ENCODE measurements at places on chromosomes 1 and 21. TPM values are rescaled to one million over a fixed set of nuclear protein-coding genes. Genes with fewer than 3 reads are reported as not detected.

- no peak for DNase-seq
Measured at GRCh38 chr1:246617156-246617555, 50.9 kb downstream of the CNST start.

DNA sequence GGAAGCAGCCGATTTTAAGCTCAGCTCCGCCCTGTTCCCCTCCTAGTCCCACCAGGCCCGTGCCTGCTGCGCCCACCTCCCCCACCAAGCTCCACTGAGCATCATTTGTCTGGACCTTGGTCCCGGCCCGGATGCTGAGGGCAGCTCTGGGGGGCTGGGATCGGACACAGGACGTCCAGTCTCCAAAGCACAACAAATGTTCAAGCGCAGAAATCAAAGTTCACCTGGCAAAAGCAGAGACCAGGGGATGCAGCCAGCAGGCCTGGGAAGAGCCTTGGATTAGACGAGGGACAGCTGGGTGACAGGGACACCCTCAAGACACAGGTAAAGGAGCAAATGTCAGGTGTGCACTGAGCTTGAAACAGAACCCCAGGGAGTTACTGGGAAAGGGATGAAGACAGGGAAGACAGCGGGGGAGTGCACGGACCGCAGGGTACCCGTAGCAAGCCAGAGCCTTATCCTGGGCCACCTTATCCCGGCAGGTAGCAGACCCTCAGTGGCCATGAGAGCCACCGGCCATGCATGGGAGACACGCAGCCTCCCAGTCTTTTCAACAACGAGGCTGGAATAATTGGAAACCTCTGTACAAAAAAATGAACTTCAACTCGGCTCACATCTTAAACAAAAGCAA is 22.2 kb upstream of the TMEM52 start:
- no peak for DNase-seq

DNA sequence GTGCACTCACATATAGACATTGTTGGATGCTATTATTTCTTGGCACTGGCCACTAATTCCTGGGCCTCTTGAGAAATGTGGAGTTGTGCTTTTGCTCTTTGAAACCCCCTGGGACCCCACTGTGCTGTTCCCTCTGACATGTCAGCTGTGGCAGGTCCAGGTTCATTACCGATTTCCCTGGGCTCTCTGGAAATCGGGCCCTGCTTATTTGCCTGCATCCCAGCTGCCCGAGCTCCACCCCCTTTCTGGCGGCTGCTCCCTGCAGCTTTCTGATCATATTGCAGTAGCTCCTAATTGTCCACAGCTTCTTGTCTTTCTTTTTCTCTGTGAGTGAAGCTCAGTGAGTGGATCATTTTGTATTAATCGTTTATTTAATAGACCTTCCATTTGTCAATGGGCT is 183.7 kb upstream of the FAM78B start:
- no peak for DNase-seq

DNA sequence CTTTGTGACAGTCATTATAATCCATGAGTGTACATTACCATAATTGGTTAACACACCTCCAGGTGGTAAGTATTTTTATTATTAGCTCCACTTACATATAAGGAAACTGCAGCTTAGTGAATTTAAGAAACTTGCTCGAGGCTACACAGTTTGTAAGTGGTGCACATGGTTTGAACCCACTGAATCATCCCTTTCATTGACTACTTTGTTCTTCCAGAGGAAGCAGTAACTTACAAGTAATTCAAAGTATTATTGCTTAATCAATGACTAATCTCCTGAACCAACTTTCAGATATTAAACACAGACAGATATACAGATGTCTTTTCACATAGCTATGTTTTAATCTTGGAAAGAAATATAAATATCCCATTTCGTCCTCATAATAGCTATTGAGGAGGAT is 18.7 kb upstream of the CLDN8 start:
- no peak for DNase-seq

DNA sequence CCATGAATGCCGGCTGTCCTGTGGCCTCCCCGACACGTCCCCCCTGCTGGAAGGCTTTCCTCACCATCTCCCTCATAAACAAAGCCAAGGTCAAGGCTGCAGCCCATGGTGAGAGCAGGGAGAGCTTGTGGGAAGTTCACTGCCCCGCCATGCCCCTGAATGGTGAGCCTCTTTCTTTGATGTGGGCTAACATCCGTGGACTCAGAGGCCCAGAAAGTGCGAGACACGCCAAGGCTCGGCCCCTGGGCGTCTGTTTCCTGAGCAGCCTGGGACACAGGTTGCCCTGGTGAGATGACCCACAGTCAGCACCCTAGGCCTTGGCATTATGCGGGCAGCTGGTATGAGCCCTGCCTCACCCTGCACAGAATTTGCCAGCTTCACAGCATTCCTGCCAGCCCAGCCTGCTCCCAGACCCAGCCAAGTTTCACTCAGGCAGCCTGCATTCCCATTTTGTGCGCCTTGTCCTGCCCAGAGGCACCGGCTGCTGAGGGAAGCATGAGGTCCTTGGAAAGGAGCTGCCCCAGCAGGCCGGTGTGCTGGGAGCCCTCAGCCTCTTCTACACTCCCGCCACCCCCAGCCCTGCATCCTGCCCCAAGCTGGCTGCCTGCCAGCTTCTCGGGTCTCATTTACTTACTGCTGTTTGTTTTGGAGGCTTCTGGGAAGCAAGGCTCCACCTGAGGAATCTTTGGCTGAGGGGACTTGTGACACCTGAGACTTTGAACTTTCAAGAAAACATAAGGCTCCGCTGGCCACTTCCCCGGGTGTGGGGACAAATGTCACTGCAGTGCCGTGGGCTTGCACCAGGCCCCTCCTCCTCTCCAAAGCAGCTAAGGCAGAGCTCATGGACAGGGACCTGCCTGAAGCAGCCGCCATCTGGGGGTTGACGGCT is 31.9 kb downstream of the NEK2 start:
- peak; percentile 49 for DNase-seq

DNA sequence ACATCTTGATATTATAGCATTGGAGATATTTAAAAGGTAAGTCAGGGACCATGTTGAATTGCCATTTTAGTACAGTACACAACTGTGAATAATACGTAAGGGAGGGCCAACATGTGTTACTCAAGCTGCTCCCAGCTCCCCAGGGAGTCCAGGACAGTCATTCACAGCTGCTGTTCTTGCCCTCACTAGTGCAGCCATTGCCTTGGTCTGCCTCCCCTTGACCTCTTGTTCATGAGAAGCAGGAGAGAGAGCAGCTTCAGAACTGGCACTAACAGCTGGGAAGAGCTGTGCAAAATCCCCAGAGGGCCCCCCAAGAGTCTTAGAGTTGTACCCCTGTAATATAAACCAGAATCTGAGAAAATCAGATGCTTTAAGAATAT is 16.4 kb downstream of the TCEANC2 start:
- no peak for DNase-seq

DNA sequence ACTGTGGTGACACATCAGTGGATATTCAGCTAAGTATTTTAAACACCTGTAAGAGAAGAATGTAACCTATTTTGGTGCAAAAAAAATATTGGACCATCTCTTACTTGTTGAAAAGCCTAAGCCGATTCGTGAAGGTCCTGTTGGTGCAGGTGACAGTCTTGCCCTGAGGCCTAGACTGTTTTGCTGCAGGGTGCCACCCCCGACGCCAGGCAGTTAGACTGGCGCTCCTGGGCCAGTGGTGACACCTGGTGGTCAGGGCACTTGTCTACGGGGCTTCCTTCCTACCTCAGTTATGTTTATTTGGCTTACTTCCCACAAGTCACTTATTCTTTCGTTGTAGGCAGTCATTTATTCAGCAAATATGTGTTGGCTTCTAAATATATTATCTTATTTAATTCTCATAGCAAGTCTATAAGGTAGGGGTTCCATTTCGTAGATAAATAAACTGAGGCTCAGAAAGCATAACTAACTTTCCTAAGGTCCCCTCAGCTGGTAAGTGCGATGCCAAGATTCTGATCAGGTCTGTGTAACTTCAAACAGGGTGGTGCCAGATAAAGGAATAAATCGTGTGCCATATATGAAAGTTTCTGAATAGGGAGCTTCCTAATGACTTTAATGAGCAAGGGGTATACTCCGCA is 1.9 kb downstream of the EEIG2 start:
- peak; percentile 93 for DNase-seq

DNA sequence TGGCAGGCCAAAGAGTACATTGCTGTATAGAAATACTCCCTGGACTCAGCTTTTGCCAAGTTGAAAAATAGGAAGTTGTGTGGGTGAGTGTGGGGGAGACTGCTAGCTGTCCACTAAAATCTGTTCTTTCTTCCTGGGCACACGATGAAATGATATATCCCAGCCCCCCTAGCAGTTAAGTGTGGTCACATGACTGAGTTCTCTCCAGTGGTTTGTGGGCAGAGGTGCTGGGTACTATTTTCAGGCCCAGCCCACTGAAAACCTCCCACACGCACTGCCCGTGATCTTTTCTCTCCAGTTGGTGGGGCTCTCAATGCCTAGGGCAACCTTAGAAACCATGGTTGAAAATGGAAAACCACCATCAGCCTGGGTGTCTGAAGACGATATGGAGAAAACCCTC is 119.7 kb upstream of the LMO4 start:
- DNase-seq, result no peak

- DNase-seq, result no peak
Measured at GRCh38 chr1:183003203-183003602, 20.0 kb upstream of the LAMC1 start.

GRCh38 chr1:233904633-233905415 is at the start of gene SLC35F3:
TSS of gene SLC35F3 (plus strand) at chr1:233904676.
- DNase-seq, result no peak

- DNase-seq, result no peak
Measured at GRCh38 chr1:180235502-180236239, 5.6 kb downstream of the LHX4 start.

GRCh38 chr1:186212568-186213224 is 162.4 kb downstream of the TPR start:
- DNase-seq, result peak; percentile 45

DNA sequence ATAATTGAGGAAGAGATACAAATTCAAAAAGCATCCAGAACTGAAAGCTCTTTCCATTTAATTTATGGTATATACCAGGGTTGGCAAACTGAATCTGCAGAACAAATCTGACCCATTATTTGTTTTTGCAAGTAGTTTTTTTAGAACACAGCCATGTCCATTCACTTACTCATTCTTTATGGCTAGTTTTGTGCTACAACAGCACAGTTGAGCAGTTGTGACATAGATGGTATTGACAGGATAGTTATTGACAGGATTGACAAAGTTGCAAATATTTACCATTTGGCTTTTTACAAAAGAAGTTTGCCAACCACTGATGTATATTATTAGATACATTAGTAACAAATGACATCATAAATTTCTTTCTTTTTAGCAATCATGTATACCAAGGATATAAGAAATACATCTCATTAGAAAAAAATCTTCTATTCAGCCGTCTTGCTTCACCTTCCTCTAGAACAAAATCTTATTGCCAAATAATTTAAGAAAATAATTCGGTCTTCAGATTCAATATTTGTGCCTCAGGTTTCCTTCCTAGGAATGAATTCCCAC is 9.4 kb downstream of the ADAMTS1 start:
- DNase-seq, result no peak

- DNase-seq, result no peak
Measured at GRCh38 chr21:43370091-43370658, 56.8 kb downstream of the SIK1 start.

Gene FAM167B
- total RNA-seq, result 0.38 TPM

Gene CAPN8
- total RNA-seq, result not detected

Gene SPRR2G
- total RNA-seq, result not detected

Gene NEGR1
- total RNA-seq, result not detected

Gene SH2D1B
- not detected for total RNA-seq

Gene OR10T2
- not detected for total RNA-seq

Gene APOBEC4
- not detected for total RNA-seq

Gene LCE1B
- total RNA-seq, result not detected

Gene KCNE1
- total RNA-seq, result not detected

Gene PTPN22
- total RNA-seq, result 50.9 TPM

Measured in activated naive CD4-positive, alpha-beta T cell treated with anti-CD3 and anti-CD28 coated beads for 36 hours (primary cell).